ENCODE measurements at places on chromosomes 7 and 10. TPM values are rescaled to one million over a fixed set of nuclear protein-coding genes. Genes with fewer than 3 reads are reported as not detected.

GRCh38 chr7:50312250-50313162 lies 8.0 kb downstream of the IKZF1 start:
- DNase-seq, result no peak

- no peak for DNase-seq
These were observed 716.1 kb downstream of the PHTF2 start for GRCh38 chr7:78514634-78515033.

SEMA3E gene
- total RNA-seq, result 1.1 TPM

- DNase-seq, result no peak
These were observed 173.3 kb downstream of the SLIT1 start for GRCh38 chr10:97012470-97012869.

EVX1 gene
- total RNA-seq, result not detected

SPDYE5 gene
- not detected for total RNA-seq
